ENCODE measurements at places on chromosomes 13 and 19. TPM values are rescaled to one million over a fixed set of nuclear protein-coding genes. Genes with fewer than 3 reads are reported as not detected.

Gene KLK2
- 11.0 TPM for total RNA-seq

Gene TMEM272
- total RNA-seq = not detected

Gene ZNF284
- total RNA-seq = 2.9 TPM

Gene SMIM44
- total RNA-seq = not detected

Gene KLK6
- not detected for total RNA-seq

Gene ZNF555
- 9.3 TPM for total RNA-seq

Gene PSG4
- total RNA-seq = not detected

Gene C1QTNF9
- total RNA-seq = not detected

Gene A1BG
- total RNA-seq = 0.50 TPM

Gene THSD1
- 6.6 TPM for total RNA-seq

Gene CLEC4G
- total RNA-seq = 0.54 TPM

Gene CYP2A7
- not detected for total RNA-seq

Gene CACNA1A
- total RNA-seq = 2.5 TPM

Gene POU4F1
- total RNA-seq = not detected

Gene SPTBN4
- total RNA-seq = 2.7 TPM

Gene ZNF677
- 20.2 TPM for total RNA-seq

Gene ZNF865
- total RNA-seq = 12.6 TPM
